H9 (cell line): ENCODE measurements at places on chromosomes 2 and 18.

- DNase-seq, result no peak
Measured at GRCh38 chr2:117850461-117850860, 36.0 kb downstream of the DDX18 start.

DNA sequence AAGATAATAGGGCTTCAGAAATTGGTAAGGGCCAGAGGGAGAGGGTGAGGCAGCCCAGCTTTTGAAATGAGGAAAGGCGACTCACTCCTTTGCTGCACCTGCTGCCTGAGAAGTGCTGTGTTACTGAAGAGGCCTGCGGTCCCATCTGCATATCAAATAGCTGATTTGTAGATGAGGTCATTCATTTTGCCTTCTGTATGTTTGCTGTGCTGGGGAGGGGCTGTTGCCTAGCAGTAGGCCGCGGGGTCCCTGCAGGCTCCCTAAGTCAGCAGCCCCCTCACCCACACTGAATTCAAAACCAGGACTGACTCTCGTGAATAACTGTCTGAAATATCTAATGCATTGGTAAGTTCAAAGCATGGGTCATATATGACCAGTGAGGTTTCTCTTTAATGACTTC lies 377.2 kb downstream of the SOX11 start:
- peak; percentile 66 for DNase-seq

DNA sequence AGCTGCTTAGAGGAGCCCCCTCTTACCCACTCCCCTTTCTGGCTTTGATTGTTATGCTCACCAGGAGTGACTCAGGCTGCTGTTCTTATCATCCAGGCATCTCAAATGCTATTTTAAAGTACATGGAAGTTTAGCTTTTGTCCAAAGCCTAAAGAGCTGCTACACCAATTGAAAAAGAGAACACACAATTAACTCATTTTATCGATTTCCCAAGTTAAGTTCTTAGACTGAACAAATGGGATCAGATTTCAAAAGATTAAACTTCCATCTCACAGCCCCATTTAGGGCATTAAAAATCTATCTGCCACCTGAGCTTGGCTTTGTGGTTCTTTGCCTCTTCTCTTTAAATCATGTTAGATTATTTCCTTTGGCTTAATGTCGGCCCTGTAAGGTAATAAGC lies 81.2 kb downstream of the MYO5B start:
- DNase-seq, result no peak

DNA sequence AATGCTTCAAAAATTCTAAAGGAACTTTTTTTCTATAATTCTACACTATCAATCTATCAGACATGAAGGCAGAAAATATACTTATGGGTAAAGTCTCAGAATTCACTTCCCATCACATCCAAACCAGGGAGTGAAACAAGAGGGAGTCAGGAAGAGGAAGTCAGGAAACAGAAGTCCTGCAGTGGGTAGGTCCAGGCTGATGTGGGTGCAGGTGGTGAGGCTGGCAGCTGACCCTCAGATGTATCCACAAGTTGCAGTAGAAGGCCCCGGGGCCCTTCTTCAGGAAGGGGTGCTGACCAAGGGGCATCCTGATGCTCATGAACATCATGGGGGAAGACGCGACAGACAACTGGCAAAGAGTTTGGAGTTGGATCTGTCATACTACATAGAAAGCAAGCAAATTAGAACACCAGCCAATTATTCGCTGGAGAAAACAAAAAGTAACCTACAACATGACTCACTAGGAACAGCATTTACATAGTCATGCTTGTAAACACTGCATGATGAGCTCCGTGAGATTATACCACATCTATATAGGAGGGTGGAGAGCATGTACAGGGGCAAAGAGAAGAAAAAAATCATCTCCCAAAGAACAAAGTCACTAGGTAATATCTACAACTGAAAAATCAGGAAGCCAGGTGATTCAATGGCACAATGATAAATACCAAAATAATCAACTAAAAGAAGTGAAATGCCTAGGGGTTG lies 4.2 kb downstream of the UXS1 start:
- no peak for DNase-seq

DNA sequence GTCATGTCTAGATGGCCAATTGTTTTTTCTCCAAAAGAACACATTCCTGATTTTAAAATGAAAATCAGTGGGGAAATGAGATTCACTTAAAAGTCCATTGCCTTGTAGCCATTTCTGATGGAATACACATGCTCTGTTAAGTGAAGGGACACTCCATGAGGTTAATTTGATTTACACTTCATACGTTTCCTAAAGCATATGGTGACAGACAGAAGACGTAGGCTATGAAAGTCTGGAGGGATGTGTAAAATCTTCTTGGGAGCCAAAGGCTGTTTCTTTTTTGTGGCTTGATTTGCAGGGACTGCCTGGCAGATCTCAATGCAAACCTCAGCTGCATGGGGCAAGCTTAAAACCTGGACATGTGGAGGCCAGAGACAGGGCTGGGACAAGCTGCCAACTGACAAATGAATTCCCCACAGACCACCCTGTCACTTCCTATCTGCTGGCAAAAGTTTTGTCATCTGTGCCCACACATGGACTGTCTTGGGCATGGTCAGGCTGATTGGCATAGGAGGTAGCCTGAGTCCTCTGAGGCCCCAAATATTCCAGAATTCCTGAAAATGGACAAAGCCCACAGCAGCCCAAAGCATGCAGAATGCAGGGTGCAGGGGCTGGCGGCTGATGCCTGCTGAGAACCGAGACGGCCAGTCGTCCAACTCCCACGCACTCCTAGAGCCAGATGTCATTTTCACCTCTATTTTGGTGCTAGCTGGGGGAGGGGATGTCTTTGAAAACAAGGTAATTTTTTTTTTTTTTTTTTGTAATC lies 73.9 kb downstream of the SDC1 start:
- peak; percentile 12 for DNase-seq

GRCh38 chr2:63743982-63744966 lies 97.4 kb upstream of the UGP2 start:
- no peak for DNase-seq

DNA sequence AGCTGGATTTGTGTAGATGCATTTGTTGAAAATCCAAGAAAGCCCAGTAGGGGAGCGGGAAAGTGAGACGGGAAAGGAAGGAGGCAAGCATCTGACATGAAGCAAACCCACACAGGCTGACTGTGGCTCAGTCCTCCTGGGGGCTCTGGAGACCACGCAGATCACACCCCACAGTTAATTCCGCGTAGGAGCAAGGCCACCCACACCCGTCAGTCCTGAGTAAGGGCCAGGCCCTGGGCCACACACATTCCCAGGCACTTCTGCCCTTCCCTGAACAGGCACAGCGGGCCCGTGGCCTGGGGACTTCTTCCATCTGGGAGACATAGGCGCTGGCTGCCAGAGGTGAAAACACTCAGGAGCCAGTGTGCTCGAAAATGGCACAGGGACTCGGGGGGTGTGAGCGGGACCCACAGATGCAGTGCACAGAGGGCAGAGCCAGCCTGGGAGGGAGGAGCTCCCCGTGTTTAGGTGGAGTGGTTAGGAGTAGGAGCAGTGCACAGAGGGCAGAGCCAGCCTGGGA lies 19.4 kb upstream of the PRLH start:
- DNase-seq, result no peak

DNA sequence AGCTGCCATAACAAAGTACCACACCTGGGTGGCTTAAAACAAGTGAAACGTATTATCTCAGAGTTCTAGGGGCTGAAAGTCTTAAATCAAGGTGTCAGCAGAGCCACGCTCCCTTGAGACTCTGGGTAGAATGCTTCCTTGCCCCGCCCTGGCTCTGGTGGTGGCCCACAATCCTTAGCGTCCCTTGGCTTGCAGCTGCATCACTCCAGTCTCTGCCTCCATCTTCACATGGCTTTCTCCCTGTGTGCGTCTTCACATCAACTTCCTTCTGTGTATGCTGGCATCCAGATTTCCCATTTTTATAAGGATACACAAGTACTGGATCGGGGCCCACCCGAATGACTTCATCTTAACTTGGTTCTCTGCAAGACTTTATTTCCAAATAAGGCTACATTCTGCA lies 62.5 kb downstream of the MRO start:
- DNase-seq, result no peak

DNA sequence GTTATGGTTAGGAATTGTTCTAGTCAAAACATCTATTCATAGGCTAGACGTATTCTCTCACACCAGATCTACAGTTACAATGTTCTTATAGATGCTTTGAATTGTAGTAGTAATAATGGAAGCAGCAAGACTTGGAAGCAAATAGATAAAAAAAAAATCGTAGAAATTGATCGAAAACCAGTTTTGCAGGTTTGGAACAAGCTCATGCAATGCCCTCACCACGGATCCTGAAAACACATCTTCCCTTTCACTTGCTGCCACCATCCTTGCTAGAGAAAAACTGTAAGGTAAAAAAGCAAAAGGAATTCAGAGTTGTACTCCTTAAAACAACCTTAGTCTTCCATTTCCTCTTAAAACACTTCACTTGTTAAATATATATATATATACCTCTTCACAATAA lies 4.4 kb downstream of the SULT1C4 start:
- DNase-seq, result no peak

DNA sequence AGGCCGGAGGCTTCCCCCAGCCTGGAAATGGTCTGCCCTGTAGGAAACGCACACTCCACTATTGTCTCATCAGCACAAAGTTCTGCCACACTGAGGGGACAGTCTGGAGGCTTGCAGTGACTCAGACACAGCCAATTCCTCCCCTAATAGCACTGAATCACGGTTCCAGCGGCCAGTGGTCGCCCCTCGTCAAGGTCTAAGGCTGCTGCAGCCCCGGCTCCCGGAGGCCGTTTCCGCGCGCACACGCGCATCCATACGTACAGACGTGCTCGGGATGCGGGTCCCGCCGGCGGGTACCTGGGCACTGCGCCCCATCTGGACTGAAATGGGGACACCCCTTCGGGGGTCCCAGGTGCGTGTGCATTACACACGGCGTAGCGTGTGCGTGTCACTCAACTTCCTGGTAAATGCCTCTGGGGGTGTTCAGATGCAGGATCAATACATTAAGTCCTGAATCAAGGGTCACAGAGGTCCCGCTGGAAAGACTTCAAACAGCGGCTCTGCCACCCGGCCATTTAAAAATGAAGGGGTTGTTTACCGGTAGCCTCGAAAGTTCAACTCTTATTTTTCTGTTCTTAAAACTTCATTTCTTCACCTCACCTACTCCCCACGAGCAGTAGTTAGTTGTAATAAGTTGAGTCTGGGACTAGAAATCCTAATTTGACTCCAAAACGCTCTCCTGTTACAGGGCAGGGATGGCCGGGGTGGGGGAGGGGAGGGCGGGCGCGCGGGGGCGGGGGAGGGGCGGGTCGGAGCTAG lies 572 bp upstream of the ZNF516 start:
- DNase-seq, result peak; percentile 70

- DNase-seq, result no peak
Measured at GRCh38 chr2:130341562-130342019, 1.1 kb upstream of the IMP4 start.

- DNase-seq, result no peak
Measured at GRCh38 chr2:211390536-211391188, 834.3 kb downstream of the CPS1 start.

GRCh38 chr2:64779117-64779690 lies 125.5 kb upstream of the SERTAD2 start:
- no peak for DNase-seq

DNA sequence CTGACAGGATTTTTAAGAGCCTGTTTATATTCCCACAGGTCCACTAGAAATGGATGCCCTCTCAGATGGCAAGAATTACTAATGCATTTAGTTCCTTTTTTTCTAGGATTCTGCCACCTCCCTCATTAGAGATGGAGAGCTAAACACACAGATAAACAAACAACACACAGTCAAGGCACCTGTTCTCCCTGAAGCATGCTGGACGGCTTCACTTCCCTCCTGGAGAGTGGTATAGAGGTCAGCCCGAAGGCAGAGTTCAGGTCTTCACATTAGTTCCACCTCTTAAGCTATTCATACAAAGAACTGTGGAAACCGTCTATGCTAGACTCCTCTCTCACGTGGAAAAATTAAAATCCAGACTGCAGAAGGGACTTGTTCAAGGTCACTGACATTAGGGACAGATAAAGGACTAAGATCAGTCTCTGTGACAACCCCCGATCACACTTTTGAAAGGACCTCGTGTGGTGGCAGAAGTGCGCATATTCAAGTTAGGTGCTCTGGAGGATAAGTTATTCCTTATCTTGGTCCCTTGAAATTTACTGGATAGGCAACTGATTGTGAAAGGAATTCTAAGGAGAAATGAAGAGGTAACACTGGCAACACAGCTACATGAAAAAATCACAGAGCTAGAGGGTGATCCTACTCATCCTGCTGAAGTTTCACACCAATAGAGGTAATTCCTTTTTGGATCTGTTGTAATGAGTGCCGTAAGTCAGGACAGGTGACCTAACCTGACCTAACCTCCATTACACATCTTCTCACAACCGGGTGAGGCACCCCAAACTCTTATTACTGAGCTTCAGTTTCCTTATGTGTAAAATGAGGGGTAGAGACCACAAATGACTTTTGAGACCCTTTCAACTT lies 75.1 kb downstream of the SPRED2 start:
- no peak for DNase-seq

DNA sequence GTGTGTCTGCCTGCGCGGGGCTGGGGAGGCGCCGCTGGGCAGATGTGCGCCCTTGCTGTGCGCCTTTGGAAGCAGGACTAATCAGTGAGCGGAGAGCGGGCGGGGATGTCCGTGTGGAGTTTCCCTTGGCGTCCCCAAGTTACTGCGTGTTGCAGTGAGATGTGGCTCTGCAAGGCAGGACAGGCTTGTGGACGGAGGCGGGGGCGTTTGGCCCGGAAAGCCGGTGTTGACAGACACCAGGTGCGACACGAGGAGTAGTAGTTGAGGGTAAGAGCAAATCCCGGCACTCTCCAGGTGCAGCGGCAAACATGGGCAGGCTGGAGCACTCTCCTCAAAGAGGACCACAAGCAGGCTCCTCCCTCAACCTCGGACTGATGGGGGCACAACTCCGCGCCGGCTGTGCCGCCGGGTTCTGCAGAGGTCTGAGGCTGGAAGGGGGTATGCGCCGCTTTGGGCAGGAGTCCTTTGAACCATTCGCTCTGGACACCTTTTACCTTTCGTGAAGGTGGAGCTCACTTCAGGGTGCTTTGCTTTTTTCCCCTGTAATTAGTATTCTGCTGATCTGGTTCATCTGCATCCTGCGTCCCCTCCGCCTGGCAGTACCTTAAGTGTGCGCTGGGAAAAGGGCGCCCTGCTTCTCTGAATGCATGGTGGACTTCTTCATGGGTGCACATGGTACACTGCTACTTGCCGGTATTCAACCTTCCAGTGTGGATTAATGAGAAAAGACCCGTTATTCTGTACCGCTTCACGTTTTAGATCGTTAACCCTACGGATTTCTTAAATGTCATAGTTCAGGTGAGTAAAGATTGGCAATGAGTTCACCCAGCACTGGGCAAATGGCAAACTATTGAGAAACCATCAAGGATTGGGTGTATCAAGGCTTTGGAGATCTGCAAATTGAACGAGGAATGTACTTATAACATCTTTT lies 608 bp downstream of the CDH7 start:
- peak; percentile 72 for DNase-seq

DNA sequence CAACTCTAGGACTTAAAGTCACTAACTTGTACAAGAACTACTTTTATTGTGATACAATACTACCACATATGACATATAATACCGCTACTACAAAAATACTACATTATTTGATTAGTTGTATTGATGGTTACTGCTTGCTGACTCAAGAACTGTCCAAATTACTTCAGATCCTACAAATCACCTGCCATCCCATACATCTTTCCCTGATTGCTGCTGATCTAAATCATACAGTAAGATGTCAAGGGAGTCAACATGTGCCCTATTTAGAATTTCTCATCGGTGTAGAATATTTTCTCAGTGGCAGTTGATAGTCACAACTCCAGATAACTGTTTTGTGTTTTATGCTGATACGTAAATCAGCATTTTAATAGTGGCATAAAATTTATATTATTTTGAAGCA lies 161.0 kb upstream of the DSEL start:
- DNase-seq, result no peak
